Activated naive CD8-positive, alpha-beta T cell treated with anti-CD3 and anti-CD28 coated beads for 36 hours (primary cell): ENCODE measurements at places on chromosomes 5 and 9. TPM values are rescaled to one million over a fixed set of nuclear protein-coding genes. Genes with fewer than 3 reads are reported as not detected.

- DNase-seq: no peak
These were observed 28.7 kb downstream of the PCSK1 start for GRCh38 chr5:96404191-96404867.

DNA sequence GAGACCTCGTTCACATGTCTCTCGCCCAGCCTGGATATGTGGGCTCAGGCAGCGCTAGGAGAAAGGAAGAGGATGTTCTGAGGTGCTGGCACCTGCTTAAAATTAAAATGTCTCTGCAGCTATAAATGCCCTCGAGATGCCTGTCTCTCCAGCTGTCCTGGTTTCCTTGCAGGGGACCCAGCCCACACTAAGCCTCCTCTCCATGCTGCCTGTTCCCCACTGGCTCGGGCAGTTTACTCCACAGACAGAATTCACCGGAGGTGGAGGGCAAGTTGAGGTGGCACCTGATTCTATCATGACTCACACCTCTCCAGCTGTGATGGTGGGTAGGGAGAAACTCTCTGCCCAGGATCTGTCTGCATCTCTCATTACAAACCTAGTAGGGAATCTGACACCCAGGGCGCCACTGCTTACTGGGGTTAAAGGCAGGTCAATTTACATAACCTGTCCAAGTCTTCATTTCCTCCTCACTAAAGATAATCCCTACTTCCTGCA lies 420.9 kb downstream of the SPOCK1 start:
- no peak for DNase-seq

GRCh38 chr5:127599320-127599719 lies 49.6 kb upstream of the CTXN3 start:
- no peak for DNase-seq

- DNase-seq: no peak
These were observed 8.3 kb downstream of the ZDHHC11B start for GRCh38 chr5:775961-776861.

DNA sequence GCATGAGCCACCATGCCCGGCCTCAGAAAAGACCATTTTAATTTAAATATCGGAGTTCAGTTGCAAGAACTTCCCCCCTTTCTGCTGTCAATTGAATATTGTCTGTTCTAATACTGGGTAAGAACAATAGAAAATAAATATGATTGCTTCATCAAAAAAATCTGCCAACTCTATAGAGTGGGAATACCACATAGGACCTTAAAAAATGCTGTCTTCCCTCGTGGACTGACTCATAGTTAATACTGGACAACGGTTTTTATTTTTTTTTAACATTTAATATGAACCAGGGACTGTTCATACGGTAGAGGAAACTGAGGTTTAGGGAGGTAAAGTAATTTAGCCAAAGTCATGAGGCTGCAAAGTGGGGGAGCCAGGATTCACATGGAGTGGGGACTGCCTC lies 9.7 kb downstream of the ZNF462 start:
- DNase-seq: no peak

DNA sequence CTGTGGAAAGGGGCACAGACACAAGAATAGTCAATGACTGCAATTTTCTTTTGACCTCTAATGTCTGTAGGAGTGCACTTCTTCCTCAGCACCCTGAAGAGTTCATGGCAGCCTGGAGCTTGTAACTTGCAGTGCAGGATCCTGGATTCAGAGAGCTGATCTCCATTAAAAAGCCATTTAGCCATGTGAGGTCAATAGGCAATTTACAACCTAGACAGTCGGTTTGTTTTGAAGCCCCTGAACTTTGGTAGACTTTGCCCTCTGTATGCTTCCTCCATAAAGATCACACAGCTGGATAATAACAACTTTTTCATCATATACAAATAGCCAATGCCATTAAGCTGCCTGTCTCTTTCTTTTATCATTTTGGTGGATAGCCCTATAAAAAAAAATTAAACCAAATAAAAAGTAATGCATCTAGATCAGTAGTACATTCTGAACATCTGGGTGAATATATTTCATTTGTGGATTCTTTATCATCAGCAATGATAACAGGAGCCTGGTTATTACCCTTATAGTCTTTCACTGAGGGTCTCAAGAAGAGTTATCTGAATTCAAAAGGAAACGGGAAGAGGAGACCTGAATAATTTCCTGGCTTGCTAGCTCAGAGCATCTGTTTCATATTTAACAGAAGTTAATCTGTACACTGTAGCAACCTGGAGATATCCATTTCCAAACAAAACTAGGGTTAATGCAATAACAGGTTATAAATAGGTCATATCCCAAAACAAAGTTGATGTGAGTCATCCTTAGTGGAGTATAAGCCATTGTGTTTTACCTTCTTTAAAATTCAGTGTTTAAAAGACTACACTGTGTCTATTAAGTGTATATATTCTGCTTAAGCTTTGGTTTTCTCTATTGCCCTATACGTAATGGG lies 193.8 kb upstream of the ACTBL2 start:
- no peak for DNase-seq

- no peak for DNase-seq
These were observed 243.8 kb upstream of the WWC1 start for GRCh38 chr5:168047669-168048111.

DNA sequence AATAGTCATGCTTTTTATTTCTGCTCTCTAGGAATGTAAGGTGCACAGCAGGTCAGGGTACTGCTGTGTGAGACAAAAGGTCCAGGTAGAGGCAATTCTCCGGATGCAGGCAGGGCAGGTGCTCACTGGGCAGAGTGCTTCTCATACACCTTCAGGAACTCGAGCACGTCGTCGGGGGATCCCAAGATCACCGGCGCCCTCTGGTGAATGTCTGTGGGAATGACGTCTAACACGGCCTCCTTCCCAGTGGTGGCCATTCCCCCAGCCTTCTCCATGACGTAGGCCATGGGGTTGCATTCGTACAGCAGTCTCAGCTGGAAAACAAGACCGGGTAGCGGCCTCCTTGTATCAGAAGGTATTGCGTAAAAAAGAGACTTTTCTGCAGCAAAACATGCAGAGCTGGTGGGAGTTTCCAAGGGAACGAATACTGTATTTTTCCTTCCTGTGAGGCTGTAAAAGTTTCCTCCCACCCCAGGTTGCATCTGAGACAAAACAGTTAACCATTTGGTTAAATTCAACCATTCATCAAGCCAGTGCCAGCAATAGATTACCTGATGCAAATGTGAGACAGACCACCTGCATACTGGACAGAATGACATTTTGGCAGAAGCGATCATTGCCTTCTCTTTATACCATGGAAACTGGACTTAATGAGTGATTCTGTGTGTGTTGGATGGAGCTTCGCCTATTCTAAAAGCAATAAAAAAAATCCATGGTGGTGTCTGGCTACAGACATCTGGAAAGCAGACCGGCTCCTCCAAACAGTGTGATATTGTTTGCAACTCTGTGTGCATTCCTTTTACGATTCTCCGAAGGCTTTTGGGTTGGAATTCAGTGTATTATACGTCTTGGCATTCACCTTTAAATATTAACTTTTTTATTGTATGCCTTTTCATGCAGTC lies 9.9 kb upstream of the FBP2 start:
- peak; percentile 74 for DNase-seq

DNA sequence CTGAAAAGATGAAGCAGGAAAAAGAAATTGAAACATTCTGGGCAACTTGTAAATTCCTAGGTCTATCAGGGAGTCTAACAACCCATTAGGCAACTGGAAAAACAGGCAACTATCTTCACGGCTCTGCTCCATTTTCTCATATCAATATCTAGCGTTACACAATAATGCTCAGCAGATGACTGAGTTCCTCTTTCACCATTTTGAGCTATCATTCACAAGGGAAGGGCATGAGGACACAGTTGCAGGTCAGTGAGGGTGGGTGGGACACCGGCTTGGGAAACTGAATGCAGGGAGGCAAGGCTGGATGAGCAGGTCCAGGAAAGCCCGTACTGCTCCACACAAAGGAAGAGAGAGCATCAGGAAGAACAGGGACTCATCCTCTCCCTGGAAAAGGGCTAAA lies 67.0 kb downstream of the FRMD3 start:
- DNase-seq: no peak

DNA sequence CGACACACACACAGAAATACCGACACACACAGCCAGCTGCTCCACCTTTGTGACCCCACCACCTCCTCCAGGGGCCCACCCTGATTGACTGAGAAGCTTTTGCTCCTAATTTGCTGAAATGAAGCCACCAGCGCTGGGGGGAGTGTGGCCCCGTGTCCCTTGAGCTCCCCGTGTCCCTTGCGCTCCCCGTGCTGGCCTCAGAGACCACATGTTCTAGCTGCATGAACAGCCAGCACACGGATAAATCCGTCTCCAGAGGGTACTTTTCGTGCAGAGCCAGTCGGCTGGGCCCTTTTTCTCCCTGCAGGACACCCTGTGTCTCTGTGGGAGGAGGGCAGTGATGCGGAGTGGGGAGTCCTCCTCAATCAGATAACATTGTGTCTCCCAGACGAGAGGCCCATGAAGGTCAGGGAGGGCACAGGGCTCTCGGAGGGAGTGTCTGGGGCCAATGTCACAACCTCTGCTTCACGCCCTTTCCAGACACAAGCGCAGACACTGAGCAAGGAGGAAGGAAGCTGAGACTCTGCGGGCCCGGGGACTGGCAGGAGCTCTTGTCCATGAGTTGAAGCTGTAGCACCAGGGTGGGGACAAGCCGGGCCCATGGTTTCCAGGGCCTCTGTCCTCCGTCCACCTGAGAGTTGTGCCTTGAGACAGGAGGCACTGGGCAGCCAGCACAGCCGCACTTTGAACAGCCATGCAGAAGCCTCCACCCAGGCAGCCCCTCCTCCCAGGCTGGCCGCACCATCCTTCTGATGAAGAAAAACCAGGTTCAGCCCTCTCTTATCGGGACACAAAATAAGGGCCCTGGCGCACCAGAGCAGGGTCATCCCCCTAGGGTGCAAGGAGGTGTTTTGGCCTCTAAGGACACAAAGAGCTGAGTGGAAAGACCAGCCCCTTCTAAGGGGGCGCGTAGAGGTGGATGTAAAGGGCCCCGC lies 36.4 kb upstream of the SLC6A19 start:
- no peak for DNase-seq

DNA sequence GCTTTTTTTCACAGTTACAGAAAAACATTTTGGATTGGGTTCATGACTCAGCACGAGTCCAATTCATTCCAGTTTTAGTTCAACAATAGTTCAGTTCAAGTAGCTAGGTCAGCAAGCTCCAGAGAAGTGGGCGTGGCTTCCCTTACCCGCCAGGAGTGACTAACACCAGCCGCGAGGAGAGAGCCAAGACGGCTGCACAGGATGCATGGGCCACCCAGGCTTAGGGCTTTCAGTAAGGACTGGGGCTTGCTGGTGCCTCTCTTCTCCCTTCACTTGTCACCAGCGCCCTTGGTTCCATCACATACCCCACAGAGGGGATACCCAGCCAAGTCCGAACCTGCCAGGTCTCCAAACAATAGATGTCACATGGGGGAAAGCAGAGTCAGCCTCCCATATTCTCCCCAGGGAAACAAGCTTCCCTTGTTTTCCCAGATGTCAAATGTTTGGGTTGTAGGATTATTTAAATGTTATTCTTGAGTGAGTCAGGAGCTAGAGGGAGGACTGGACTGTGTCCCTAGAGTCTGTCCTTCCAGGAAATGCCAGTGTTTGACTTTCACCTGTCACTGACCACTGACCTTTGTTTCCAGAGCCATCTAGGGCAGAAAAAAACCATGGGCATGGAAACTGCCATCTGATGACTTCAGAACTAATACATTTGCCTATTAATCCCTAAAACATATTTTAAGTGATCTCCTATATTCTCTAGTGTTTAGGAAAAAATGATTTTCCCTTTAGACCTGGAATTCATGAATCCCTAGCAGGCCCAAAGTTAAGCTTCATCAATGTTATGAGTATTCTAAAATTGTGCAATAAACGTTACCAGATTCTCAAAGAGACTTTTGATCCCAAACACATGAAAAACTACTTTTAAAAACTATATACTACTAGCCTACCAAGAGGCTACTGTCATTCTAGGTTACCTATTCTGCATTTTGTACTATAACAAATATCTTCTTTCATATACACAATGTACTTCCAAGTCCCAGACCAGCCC lies 51.9 kb downstream of the NIPAL4 start:
- DNase-seq: no peak

DNA sequence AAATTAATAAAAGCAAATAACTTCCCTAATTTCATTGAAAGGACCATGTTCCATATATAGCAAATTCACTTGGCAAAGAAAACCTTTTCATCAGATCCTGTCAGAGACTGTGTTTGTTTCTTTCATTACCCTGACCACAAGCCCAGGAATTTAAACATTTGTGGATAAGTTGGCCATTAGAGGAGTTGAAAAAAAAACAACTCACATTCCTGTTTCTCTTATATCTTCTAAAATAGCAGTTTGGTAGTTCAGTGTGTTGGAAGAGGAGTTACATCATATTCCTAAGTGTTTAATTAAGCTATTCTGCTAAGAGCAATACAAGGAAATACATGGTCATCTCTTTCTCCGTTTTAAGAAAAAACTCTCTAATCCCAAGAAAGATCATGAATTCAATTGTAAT lies 505.6 kb downstream of the TLE1 start:
- no peak for DNase-seq

- no peak for DNase-seq
These were observed 11.9 kb downstream of the TRMO start for GRCh38 chr9:97910357-97910756.

DNA sequence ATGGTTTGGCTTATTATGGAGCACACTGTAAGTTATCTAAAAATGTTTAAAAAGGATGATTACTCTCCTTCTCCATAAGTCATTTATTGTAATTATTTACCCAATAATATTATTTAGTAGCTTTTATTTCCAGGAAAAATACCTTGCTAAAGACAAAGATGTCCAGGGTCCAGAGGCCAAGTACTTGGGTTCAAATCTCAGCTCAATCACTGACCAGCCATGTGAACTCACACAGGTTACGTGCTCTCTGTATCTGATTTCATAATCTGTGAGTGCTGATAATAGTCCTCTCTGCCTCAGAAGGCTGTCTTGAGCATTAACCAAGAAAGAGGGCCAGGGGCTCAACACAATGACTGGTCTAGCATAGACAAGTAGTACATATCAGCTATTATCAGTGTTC lies 27.0 kb downstream of the ALDH1A1 start:
- DNase-seq: no peak

DNA sequence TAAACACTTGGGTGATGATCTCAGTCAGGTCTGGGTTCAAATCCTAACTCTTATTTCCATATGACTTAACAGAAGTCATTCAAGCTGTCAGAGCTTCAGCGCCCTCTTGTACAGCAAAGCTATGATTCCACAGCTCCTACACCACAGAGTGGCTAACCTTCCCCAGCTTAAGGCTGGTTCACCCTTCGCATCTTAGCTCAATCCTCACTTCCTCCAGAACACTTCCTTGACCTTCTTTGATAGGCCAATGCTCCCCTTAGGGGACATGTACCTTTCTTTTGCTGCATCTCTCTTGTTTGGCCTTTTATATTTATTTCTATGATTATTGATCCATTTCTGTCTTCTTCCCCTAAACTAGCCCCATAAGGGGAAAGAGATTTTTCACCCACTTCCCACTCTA lies 57.0 kb downstream of the RASEF start:
- no peak for DNase-seq

KIF20A gene
- 57.2 TPM for total RNA-seq

TAF11L5 gene
- total RNA-seq: not detected

SARDH gene
- 2.7 TPM for total RNA-seq

SPATA6L gene
- 0.44 TPM for total RNA-seq

PCDHGB2 gene
- not detected for total RNA-seq

POLR3G gene
- total RNA-seq: 25.7 TPM
